NCI-H2029 treated with DMSO at 0.1 percent for 48 hours (cell line): ENCODE measurements at places on chromosomes 11 and 22.

- no peak for DNase-seq
These were observed 174.8 kb downstream of the C11orf91 start for GRCh38 chr11:33525789-33526188.

- no peak for DNase-seq
These were observed 2.1 kb upstream of the PTPRCAP start for GRCh38 chr11:67439321-67440228.

GRCh38 chr22:48899523-48900326 is 927.9 kb downstream of the BRD1 start:
- DNase-seq: no peak

DNA sequence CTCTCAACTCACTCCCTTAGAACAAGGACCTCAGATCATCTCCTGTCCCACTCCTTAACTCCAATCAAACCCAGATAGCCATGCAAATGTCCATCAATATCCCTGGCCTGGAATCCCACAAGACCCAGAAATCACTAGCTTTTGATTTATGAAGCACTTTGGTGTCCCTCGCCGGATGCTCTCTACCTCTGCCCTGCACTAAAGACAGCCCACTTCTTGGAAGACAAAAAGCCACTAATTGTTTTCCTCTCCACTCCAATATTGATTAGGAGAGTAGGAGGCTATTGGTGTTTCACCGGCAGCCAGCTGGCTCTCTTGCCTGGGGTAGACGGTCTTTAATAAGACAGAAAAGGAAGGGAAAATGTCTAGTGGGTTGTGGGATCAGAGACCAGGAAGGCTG is 221.2 kb downstream of the BUD13 start:
- no peak for DNase-seq

DNA sequence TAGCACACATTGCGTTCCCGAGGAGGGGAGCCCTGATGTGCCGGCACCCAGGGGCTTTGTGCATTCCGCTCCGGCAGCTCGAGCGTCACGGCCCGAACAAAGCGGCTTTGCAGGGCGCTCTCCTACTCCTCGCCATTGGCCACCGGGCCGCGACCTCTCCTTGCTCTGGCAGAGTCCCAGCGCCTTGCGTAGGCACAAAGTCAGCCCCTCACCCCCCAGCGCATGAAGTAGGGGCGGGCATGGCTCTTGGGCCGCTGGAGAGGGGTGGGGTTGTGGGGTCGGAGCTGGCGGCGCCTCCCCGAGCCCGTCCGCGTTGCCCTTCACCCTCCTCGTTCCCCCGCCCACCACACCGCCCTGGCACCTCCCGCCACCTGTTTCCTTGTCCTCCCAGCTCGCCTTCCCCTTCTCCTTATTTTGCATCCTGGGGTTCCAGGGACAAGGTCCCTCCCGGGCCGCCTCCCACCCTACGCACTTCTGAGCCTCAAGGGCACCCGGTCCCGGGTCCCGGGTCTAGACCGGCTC is 753 bp upstream of the PPARA start:
- DNase-seq: no peak

- no peak for DNase-seq
These were observed 50.4 kb downstream of the RPUSD4 start for GRCh38 chr11:126161023-126161391.

DNA sequence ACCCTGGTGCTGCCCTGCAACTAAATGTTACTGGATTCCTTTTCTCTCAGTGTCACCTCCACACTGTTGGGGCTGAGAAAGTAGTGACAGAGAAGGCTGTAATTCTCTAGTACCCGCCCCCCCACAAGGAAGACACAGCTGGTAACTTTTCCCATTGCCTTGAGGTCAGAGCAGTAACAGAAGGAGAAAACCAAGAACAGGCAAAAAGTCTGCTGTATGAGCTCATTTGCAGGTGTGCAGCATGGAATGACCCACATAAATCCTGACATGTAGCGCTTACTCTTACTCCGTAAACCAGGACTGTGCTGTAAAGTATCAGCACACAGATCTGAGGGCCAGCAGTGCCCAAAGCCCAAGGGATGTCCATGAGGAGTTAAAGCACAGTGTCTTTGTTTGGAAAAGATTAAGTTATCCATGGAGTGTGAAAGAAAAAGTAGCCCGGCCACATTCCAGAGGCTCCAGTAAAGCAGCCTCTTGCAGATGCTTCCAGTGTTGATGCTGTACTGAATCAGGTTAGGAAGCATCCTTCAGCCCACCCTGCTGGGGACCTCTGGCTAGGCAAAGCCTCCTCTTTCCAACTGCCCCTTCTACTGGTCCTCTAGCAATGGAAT is 120.7 kb downstream of the PLEKHA7 start:
- DNase-seq: no peak

GRCh38 chr11:19290356-19290755 is 49.6 kb upstream of the E2F8 start:
- DNase-seq: no peak

GRCh38 chr11:63240098-63240497 is 3.3 kb downstream of the SLC22A25 start:
- no peak for DNase-seq

GRCh38 chr11:79404325-79404724 is 36.5 kb downstream of the TENM4 start:
- DNase-seq: no peak

GRCh38 chr22:40128989-40129388 is 48.7 kb upstream of the TNRC6B start:
- no peak for DNase-seq

DNA sequence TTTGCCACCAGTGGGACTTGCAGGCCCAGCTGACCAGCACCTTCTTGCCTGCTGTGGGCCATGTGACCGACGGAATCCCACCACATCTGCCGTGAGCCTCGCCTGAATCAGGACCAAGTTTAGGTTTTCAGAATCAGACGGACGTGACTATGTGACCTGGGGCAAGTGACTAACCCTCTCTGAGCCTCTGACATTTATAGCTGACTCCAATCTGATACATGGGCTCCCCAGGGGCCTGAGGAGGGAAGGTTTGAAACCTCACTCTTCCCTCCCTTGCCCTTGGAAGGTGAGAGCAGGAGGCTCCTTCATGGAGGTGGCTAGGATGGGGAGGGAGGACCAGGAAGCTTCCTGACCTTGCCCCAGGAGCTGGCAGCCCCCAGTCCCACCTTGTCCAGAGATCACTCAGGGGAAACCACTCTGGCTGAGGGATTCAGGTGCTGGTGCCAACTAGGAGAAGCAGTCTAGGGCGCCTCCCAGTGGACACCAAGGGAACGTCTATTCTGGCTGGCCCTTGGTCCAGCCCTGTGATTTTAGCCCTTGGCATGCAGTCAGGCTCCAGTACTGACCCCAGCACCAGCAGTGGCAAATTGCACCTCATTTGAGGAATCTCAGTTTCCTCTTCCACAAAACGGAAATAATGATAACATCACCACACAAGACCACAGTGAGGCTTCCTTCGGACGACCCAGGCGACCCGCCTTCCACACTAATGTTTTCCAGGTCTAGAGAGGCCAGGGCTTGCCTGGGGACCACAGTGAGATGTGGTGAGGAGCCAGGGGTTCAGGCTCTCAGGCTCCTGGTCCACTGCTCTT is 47.2 kb upstream of the SYT7 start:
- DNase-seq: peak; percentile 48

- no peak for DNase-seq
These were observed 756.2 kb upstream of the TENM4 start for GRCh38 chr11:80196932-80197554.

GRCh38 chr22:46652081-46652846 is 32.1 kb downstream of the GRAMD4 start:
- DNase-seq: no peak
